ENCODE measurements at places on chromosomes 5 and 9.

GRCh38 chr5:172078726-172079345 is 72.4 kb upstream of the FBXW11 start:
- no peak for DNase-seq

- DNase-seq: no peak
These were observed 5.5 kb downstream of the COMMD10 start for GRCh38 chr5:116090302-116090701.

GRCh38 chr5:126234563-126235195 is 188.5 kb upstream of the GRAMD2B start:
- peak; percentile 9 for DNase-seq

DNA sequence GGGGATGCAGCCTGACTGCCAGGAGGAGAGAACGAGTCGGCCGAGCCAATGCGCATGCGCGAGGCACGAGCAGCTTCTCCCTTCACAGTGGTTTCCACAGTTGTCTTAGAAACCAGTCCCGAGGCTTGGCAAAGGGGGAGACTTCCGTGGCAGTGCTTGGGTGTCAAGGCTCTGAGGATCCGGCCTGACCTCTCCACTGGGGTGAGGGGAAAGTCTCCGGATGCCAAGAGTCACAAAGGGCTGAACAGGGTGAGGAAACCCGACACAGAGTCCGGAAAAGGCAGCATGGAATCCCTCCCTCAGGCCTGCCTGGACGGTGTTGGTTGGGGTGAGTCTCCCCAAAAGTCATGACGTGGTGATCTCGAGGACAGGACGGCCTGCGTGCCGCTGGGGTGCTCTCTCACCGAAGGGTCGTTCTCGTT is 475.5 kb downstream of the SPATA31A7 start:
- DNase-seq: no peak

DNA sequence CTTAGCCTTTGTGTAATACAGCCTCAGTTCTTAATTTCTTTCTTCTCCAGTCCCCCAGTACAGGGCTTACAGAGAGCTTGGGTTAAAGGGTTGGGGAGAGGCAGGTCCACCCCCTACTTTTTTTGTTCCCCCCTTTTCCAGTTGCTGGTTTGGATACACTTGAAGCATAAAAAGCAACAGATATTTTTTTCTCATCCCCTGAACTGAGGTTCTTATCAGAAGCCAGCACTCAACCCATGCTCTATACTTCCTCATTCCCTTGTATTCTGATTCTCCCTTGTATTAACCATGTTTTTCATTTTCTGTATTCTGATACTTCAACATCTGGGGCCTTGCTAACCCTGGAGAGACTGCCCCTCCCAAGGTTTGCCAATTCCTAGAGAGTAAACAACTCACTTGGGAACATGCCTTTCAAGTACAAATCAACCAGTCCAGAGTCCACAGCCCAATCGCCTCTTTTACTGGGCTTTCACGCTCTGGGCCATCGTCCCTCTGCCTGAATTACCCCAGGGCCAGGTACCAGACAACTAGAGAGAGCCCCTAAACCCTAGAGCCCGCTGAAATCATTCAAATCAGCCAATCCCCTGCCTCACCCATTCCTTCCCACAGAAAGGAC is 333.4 kb upstream of the PUM3 start:
- no peak for DNase-seq

GRCh38 chr9:13143281-13143680 is 136.2 kb downstream of the MPDZ start:
- peak; percentile 52 for DNase-seq

GRCh38 chr9:120925535-120926396 is 830 bp downstream of the TRAF1 start:
- no peak for DNase-seq

GRCh38 chr9:109939698-109940342 is 159.8 kb downstream of the PALM2AKAP2 start:
- DNase-seq: no peak
